HFFc6 (cell line): ENCODE measurements at places on chromosomes 13 and 19. TPM values are rescaled to one million over a fixed set of nuclear protein-coding genes. Genes with fewer than 3 reads are reported as not detected.
A peak's percentile ranks its signal among the peaks of the same experiment; 100 is the strongest.

The NMRK2 gene
- total RNA-seq: not detected in 2 replicates

The MAST1 gene
- total RNA-seq: 0.22 to 0.48 TPM (median 0.26 TPM) in 3 replicates

DNA sequence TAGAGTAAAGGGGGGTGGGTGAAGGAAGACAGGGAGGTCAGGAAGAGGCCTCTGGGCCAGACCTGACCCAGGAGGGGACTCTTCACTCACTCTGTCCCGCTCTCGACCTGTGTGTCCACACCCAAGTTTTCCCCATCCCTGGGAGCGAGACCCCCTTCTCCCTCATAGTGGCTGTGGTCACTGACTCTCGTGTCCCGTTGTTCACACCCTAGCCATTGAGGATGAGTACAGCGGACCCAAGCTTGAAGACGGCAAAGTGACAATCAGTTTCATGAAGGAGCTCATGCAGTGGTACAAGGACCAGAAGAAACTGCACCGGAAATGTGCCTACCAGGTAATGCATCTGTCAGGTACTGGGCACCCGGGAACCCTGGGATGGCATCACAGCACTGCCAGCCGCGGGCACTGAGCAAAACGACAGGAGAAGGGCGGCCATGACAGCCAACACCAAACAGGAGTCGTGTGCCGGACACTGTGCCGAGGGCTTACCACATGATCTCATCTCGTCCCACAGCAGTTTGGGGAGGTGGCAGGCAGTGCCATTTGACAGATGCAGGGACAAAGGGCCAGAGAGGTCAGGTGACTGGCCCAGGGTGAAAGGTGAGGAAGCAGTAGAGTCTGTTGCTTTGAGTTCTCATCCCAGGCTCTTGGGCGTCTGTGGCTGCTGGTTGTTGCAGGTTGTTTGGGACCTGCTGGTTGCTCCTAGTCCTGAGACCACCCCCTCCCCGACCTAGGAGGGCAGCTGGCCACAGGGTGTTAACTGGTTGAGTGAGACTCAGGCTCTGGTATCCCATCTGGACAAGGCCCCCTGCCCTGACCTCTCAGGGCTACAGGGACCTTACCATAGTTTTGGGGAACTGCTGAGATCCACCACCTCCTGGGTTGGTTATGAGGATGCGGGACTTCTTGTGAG lies 29.6 kb downstream of the PPP5C start:
- DNase-seq: no peak

DNA sequence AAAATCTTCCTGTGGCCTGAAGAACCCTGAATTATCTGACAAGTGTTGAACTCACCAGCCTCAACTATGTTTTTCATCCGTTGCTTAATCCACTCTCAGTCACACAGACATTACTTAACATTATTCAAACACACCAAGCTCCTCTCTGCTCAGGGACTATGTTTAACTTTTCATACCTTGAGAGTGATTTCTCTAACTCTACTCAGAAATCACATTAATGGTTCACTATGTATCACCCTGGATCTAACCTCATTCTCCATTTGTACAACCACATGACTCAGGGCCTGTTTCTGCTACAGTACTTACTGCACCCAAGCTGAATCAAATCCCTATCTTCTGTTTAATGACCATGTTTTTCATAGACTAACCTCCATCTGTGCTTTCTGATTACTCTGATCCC lies 553.7 kb upstream of the PRR20A start:
- no peak for DNase-seq

- DNase-seq: no peak
Measured at GRCh38 chr13:22451327-22451741, 729.4 kb upstream of the SGCG start.

- no peak for DNase-seq
Measured at GRCh38 chr19:5823579-5824281, 15.8 kb downstream of the FUT6 start.

- no peak for DNase-seq
Measured at GRCh38 chr13:100773429-100773828, 98.8 kb upstream of the TMTC4 start.

DNA sequence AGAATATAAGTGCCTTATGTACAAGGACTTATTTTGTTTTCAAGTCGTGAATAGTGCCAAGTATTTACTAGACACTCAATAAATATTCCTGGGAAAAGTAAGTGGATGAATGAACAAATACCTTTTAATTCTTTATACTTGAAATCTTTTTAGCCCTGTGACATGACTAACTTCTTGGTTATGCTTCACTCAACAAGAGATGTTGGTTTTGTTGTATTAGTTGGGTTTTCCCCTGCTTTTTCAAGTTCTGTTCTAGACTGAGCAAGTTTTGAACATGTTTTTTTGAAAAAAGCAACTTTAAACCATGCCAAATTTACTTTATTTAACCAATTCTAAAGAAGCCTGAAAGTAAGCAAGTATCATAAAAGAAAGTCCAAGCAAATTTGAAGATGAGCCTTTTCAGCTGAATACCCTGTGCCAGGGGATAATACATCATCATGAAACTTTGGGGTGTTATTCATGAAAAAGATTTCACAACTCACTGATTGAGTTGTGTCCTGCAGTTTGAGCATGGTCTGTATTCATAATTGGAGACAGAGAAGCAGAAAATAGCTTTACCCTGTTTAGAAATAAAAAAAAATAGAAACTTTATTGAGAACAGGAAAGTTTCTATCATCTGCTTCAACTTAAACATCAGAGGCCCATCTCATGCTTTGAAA lies 11.1 kb downstream of the LMO7 start:
- no peak for DNase-seq

DNA sequence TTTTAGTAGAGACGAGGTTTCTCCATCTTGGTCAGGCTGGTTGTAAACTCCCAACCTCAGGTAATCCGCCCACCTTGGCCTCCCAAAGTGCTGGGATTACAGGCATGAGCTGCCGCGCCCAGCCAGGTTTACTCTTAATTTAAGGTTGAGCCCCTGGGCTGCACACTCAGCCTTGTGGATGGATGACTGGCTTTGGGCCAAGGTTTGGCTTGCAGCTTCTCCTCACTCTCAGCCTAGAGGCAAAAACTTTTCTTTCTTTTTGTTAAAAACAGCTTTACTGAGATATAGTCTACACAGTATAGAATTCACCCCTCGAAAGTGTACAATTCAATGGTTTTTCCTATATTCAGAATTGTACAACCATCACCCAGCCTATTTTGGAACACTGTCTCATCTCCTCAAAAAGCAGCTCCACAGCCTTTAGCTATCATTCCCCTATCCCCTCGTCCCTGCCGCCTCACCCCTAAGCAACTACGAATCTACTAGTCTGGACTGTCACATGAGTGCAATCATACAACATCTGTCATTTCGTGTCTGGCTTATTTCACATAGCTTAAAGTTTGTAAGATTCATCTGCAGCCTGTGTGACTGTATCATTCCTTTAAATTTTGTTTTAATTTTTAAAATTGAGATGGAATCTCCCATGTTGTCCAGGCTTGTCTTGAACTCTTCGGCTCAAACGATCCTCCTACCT lies 14.5 kb upstream of the TSPAN16 start:
- no peak for DNase-seq

GRCh38 chr13:49098198-49098597 lies 121.9 kb upstream of the MLNR start:
- DNase-seq: peak; percentile 97

DNA sequence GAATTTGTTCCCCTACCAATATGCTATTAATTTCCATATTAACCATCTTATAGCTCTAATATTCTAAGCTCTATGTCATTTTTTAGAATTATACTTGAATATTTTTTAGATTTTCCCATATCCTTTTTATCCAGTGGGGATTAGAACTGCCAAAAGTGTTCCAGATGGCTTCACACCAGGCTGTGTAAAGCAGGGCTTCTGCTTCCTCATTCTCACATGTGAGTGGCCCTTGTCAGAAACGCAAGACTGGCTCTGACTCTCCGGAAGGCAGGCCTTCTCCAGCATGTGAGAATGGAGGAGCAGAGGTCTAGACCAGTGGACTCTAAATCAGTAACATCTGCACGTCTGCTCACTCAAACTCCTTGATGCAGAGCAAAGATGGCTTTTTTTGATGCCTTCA lies 650.1 kb downstream of the FGF9 start:
- DNase-seq: no peak

DNA sequence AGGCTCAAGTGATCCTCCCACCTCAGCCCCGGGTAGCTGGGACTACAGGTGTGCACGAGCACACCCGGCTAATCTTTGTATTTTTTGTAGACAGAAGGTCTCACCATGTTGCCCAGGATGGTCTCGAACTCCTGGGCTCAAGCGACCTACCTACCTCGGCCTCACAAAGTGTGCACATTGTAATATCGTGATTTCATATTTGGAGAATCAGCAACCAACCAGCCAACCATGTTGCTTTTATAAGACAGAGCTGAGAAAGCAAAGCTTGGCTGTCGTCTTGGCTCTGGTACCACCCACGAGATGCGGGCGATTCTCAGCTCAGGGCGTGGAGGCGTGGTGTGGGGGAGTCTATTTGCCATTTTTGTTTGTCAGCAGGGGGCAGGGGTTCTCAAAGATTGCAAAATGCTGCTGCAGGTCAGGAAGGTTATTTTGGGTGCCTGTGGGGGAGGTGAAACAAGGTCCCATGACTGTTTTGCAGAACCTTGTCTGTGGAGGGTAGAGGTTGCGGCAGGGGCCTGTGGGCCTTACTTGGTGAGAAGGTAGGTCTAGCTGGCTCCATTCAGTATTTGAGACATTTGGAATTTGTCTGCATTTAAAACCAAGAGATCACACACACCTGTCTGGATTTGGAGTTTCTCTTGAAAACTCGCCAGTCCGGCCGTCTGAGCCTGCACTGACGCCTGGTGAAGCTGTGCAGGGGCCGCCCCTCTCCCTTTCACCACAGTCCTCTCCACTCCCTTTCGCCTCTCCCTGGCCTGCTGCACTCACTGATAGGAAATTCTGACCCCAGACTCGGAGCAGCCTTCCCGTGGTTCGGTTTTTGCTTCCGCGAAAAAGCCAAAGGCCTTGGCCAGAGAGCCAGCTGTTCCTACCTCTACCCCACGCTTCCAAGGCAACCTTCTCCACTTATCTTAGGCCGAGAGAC lies 15.4 kb downstream of the TNFAIP8L1 start:
- no peak for DNase-seq

GRCh38 chr13:19838865-19839275 lies 24.6 kb downstream of the ZMYM5 start:
- DNase-seq: no peak

DNA sequence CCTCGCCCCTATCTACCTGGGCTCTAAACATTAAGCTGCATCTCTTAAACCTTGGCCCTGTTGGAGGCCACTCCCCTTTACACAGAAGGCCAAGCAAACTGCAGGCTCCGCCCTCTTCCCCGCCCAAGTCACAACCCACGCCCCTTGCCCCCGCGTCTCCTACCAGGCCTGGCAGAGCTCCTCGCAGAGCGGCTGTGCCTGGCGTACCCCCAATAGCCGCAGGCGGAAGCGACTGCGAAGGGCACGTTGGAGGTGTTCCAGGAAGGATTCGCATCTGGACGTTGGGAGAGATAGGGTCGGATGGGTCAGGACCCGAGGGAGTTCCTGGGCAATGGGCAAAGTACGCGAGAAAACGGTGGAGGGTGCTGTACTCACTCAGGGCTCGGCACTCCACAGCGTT lies 5.9 kb downstream of the RTBDN start:
- no peak for DNase-seq

GRCh38 chr19:35478794-35479677 lies 11.2 kb downstream of the KRTDAP start:
- no peak for DNase-seq

DNA sequence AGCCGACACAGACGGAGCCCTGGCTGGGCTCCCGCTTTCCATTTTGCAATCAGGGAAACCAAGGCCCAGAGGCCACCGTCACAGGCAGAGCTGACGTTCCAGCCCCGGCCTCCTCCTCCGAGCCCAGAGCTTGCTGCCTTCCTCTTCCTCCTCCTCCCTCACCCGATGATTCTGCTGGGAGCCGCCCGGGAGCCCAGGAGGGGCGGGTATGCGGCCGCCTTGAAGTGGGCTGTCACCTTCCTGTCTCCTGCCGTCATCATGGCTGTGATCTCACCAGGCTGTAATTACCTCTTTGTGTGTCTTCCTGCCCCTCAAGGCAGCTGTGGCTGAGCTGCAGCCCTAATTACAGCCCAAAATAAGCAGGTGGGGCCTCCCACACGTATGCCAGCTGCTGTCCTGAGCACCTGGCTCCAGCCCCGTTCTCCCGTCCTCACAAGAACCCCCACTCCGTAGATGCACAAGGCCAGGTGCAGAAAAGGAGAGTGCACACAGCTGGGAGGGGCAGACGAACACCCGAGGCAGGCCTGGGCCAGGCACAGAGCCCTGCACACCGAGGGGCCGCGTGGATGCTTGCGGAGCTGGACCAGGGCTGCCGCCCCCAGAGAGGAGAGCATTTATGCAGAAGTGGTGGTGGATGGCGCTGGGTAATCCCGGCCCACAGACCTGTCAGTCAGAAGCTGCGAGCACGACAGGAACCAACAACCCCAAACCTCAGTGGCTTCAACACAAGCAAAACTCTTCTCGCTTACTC lies 4.0 kb downstream of the TPGS1 start:
- DNase-seq: no peak

GRCh38 chr19:41426116-41426841 lies 895 bp downstream of the B3GNT8 start:
- DNase-seq: no peak
